ENCODE measurements at places on chromosomes 2 and 18. TPM values are rescaled to one million over a fixed set of nuclear protein-coding genes. Genes with fewer than 3 reads are reported as not detected.

KRTCAP3 gene
- 2.6 TPM for total RNA-seq

PMAIP1 gene
- total RNA-seq, result 1.2 TPM

ZAP70 gene
- 4.5 TPM for total RNA-seq

DNA sequence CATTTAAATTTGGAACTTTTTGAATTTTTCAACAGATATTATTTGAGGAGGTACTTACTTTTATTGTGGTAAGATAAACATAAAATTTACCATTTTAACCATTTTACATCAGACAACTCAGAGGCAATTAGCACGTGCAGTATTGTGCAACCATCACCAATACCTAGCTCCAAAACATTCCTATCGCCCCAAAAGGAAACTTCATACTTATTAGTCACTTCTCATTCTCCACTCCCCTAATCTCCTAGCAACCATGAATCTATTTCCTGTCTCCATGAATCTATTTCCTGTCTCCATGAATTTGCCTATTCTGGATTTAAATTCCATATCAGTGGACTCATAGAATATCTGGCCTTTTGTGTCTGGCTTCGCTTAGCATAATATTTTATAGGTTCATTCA is 69.9 kb upstream of the FAM136A start:
- DNase-seq, result no peak

DNA sequence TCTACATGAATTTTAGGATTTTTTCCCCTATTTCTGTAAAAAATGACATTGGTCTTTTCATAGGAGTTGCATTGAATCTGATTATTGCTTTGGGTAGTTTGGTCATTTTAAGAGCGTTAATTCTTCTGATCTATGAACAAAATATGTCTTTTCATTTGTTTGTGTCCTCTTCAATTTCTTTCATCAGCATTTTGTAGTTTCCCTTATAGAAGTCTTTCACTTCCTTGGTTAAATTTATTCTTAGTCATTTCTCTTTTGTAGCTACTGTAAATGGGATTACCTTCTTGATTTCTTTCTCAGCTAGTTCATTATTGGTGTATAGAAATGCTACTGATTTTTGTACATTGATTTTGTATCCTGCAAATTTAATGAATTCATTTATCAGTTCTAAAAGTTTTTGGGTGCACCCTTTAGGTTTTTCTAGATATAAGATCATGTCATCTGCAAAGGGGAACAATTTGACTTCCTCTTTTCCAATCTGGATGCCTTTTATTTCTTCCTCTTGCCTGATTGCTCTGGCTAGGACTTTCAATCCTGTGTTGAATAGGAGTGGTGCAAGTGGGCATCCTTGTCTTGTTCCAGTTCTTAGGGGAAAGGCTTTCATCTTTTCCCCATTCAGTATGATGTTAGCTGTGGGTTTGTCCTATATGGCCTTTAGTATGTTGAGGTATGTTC is 36.6 kb upstream of the AAK1 start:
- no peak for DNase-seq

Data from sciatic nerve (tissue), 2 donors.